ENCODE measurements at places on chromosomes 12 and 14.

GRCh38 chr14:90600619-90601018, 203.8 kb downstream of the CALM1 start:
- DNase-seq: no peak

GRCh38 chr12:30251546-30251945, 444.1 kb downstream of the IPO8 start:
- no peak for DNase-seq

- DNase-seq: peak; percentile 36
These were observed 325.8 kb upstream of the OR4E1 start for GRCh38 chr14:21999402-21999801.

DNA sequence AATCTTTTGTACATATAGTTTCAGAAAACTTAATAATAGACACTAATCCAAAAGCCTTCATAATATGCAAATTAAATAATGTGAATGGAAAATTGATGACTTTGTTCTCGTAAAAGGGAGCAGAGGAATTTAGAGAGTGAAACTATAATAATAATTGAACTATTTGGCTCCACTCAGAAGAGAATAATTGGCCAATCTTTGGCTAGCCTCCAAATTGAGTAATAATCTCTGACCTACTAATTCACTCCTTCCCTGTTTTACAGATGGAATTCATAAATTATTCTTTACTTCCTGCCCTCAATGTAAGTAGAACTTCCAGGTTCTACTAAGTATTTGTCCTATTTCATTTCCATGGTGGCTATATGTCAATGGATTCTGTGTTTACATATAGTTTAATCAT, 15.8 kb downstream of the TRIM9 start:
- DNase-seq: no peak

- DNase-seq: no peak
These were observed 180.6 kb downstream of the AKAP6 start for GRCh38 chr14:32509632-32510187.

- DNase-seq: peak; percentile 48
These were observed 77.7 kb downstream of the ARF6 start for GRCh38 chr14:49970474-49971147.

DNA sequence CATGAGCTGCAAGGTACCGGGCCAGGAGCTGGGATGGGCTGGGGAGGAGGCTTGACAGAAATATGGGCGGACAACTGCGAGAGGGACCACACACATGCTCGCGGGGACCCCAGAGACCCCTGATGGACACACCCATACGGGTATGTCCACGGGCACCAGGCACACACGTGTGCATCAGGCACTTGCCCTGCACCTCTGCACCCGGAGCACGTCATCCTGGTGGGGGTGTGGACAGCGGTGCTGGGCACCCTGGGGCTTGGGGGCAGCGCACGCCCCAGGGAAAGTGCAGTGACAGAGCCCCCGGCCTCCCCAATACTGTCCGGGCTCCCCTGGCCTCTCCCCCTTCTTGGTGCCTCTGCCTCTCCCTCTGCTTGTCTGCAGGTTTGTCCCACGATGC, 1.7 kb upstream of the CRIP1 start:
- no peak for DNase-seq

DNA sequence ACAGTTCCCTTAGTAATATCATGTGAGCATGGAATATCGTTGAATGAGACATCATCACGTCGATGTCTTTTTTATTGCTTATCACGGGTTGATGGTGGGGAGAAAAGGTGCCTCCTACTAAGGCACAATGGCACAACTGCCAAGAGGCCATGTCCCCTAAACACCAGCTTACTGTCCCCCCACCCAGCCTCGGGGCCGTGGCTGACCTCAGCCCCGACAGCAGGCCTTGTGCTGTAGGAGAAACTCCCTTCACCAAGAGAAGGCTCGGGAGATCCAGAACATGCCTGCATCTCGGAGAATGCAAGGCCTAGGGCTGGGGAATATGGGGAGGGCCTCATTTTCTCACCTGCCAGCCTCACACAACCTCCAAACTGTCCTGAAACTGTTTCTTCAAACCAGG, 22.8 kb downstream of the ZFP36L1 start:
- DNase-seq: no peak

GRCh38 chr12:61654698-61655097, 605.5 kb upstream of the USP15 start:
- peak; percentile 0 for DNase-seq

GRCh38 chr14:20559461-20559904, 1.4 kb downstream of the RNASE9 start:
- no peak for DNase-seq

DNA sequence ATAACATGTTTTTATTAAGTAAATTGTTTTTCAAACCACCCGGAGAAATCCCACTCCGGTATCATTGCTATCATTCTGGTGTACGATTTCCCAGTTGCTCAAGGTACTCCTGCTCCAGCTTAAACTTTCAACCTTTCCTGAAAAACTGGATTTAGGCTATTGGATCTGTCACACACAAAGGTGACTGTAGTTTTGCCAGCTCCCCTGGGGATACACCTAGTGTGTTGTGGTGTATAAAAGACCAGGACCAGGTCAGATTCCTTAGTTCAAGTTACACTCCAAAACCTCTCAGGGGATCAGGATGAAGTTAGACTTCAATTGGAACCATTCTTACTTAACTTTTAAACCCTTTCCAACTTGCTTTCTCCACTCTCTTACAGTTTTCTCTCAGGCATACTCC, 303.9 kb downstream of the NOVA1 start:
- no peak for DNase-seq

- DNase-seq: no peak
These were observed 4.1 kb downstream of the BHLHE41 start for GRCh38 chr12:26120561-26121274.

DNA sequence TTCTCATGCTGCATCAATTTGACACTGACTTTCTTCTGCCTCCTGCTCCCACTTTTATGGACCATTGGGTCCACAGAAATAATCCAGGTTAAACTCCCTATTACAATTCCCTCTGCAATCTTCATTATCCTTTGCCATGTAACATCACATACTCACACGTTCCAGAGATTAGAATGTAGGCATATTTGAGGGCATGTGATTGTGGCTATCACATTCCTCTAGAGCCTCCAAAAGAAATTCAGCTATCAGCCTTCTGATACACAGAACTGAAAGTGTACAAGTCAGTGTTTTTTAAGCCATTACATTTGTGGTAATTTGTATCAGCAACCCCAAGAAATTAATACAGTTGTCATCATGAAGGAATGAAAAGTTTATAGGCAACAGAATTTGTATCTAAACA, 892.4 kb downstream of the RPS29 start:
- no peak for DNase-seq

DNA sequence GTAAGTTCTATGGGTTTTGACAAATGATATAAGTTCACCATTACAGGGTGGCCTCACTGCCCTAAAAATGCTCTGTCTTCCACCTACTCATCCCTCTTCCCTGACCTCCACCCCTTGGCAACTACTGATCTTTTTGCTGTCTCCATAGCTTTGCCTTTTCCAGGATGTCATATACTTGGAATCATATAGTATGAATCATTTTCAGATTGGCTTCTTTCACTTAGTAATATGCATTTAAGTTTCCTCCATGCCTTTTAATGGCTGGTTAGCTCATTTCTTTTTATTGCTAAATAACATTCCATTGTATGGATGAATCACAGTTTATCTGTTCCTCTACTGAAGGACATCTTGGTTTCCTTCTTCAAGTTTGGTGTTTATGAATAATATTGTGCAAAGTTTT, 14.0 kb upstream of the PEX5 start:
- no peak for DNase-seq

DNA sequence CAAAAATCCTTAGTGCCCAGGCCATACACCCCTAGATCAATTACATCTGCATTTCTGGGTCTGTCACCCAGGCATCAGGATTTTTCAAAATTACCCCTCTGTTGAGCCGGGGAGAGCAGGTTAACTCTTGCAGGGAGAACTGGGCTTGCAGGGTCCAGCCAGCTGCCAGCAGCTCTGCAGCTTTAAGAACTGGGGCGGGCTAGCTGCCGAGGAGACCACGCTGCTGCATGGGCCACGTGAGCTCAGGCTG, at the start of gene DGLUCY:
Gene DGLUCY (plus strand): TSS at position 245 of the 250 bp plus-strand sequence. CDS start 46,222 bp downstream, outside the sequence.
- DNase-seq: peak; percentile 88

- no peak for DNase-seq
These were observed 936.1 kb upstream of the FBXO33 start for GRCh38 chr14:40368314-40368713.

DNA sequence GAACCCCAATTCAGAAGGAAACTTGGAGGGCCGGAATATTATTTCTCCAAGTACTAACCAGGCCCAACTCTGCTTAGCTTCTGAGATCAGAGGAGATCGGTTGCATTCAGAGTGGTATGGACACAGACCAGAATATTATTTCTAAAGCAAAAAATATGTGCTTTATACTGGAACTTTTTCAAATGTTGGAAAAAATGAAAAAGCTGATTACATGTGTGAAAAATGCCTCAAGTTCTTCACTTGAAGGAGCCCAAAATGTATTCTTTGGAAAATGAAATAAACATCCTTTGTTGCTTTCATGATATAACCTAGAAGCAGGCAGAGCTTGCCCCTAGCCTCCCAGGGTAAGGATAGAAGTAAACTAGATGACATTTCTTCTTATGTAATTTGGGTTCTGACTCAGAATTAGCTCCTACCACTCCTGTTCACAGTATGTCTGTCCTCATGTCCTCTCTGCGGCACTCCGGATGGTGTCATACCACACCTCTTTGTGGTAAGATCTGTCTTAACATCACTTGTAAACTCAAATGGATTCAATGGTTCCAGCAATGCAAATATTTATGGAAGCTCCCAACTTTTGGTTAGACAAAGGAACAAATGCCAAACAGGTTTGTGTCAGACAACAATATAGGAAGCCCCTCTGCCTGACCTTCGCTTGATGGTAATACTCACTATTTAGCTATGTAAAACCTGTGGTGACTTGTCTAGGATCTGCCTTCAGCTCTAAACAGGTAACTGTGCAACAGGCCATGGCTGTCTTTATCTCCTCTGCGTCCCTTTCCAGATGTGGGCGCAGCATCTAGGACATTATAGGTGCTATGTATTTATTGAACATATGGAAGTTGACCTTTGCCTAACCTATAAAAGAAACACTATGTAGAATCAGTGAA, 178.5 kb downstream of the SSPN start:
- no peak for DNase-seq

DNA sequence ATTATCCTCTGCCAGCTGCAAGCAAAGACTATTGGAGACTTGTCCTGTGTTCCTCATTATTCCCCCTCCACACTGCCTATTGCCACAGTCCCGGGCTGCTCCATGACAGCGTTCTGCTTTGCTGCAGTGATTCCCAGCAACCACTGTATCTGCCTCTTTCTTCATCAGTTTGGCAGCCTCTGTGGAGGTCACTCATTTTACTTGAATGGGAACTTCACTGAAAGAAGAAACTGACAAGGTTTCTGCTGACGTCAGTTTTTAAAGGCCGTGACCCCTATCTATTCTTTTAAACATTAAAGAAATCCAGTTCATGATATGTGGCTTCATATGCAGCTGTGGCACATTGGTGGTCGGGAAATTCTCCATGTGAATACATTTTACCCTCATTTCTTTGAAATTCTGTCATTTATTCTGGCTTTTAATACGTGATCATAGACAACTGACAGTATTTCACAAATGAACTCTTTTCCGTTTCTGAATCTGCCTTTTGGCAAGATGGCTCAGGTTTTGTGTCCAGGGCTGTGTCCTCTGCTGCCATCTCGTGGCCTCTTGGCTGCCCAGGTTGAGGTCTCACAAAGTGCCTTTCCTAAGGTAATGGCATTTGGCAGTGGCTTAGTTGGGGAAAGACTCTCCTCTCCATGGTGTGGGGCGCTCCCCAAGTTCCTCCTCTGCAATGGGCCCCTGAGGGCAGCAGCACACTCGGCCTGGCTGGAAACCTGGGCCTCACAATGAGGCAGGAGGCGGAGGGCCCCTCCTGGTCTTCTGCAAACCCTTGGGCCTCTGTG, 5.8 kb downstream of the TMEM253 start:
- peak; percentile 85 for DNase-seq

- DNase-seq: peak; percentile 47
These were observed 66.0 kb downstream of the DENND5B start for GRCh38 chr12:31524791-31525495.

DNA sequence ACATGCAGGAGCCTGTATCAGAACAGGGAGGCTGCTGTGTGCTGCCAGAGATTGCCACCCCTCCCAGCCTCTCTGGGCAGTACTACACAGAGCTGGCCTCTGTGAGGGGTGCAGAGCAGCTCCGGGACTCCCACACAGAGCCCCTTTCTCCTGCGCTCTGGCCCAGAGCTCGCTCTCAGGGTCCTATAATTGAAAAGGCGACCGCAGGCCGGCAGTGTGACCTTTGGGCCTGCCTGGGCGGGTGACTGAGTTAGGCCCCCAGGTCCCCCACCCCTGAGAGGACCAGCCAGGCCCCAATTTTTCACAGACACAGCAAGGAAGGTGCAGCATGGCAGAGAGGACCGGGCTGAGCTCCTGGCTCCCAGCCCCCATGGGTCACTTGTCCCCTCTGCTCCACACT, 136.4 kb downstream of the ZFP36L1 start:
- DNase-seq: no peak

DNA sequence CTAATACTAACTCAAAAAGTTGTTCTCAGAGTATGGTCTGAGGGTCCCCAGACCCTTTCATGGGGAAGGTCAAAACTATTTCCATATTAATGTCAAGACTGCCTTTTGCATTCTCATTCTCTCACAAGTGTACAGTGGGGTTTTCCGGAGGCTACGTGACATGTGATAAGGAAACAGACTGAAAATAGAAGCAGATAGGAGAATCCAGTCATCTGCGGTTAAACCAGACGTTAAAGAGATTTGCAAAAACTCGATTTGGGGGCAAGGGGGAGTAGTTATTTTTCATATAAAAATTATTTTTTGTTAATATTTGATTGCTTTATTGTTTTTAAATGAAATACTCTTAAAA, 1.0 kb upstream of the NAP1L1 start:
- peak; percentile 76 for DNase-seq

DNA sequence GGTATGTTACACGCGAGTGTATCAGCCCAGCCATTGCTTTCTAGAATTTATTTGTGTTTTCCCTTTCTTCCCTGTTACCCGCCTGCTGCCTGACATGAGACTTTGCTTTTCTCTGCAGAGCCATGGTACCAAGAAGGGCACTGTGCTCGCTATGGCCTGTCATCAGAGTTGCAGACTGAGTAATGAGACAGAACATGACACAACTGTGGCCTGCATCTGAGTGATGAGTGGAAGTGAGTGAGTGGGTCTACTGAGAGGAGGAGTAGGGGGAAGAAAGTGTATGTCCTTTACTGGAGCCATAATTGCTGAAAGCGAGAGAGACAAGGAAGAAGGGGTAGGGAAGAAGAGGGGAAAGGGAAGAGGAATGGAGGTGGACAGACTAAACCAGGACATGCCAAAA, 2.9 kb downstream of the RILPL1 start:
- DNase-seq: peak; percentile 15

Data from activated CD4-positive, alpha-beta T cell treated with anti-CD3 and anti-CD28 coated beads, Interleukin-10, Interleukin-2, amounts not matched to agents 100 ng/mL and 50 ng/mL, durations not matched to agents 16 hours and 8 hours (primary cell).